ENCODE measurements at places on chromosomes 3 and 15. TPM values are rescaled to one million over a fixed set of nuclear protein-coding genes. Genes with fewer than 3 reads are reported as not detected.

GRCh38 chr3:24999357-24999756 is 428.7 kb upstream of the RARB start:
- no peaks in the 10 kb centered on the region for H3K36me3 ChIP-seq
- no peak overlapping the region for H3K27ac ChIP-seq
- no peak overlapping the region for H3K4me3 ChIP-seq
- H3K4me1 ChIP-seq = no peaks in the 10 kb centered on the region
- H3K27me3 ChIP-seq = no peaks in the 10 kb centered on the region

GRCh38 chr3:196055683-196056270 is 26.1 kb downstream of the TFRC start:
- no peaks in the 10 kb centered on the region for H3K27me3 ChIP-seq
- H3K27ac ChIP-seq = no peak overlapping the region
- DNase-seq = no peak

SYNPR gene
- not detected for total RNA-seq

PLCB2 gene
- 196 TPM for total RNA-seq

FGF7 gene
- total RNA-seq = not detected

GRCh38 chr15:39914977-39915376 is 5.1 kb downstream of the GPR176 start:
- H3K4me1 ChIP-seq = peaks cover 8% of the 10 kb centered on the region
- no peak for DNase-seq
- H3K4me3 ChIP-seq = no peak overlapping the region
- H3K27ac ChIP-seq = no peak overlapping the region
- no peaks in the 10 kb centered on the region for H3K36me3 ChIP-seq

DNA sequence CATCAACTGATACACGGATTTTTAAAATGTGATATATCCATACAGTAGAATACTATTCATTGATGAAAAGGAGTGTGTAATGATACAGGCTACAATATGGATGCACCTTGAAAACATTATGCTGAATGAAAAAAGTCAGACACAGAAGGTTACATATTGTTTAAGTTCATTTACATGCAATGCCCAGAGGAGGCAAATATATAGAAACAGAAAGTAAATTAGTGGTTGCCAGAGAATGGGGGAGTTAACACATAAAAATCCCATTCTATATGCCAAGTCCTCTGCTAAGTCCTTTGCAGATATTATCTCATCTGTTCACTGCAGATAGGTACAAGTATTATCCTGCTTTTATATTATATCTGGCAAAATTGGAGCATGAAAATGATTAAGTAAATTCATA is 22.1 kb upstream of the CDIN1 start:
- peaks cover 9% of the 10 kb centered on the region for H3K27me3 ChIP-seq
- no peak overlapping the region for H3K27ac ChIP-seq
- H3K4me1 ChIP-seq = no peaks in the 10 kb centered on the region

GRCh38 chr3:149655826-149656574 is 1.8 kb downstream of the WWTR1 start:
- no peak for DNase-seq
- peaks cover 56% of the 10 kb centered on the region for H3K27me3 ChIP-seq
- no peak overlapping the region for H3K4me3 ChIP-seq
- H3K4me1 ChIP-seq = peaks cover 15% of the 10 kb centered on the region
- H3K27ac ChIP-seq = no peak overlapping the region

DNA sequence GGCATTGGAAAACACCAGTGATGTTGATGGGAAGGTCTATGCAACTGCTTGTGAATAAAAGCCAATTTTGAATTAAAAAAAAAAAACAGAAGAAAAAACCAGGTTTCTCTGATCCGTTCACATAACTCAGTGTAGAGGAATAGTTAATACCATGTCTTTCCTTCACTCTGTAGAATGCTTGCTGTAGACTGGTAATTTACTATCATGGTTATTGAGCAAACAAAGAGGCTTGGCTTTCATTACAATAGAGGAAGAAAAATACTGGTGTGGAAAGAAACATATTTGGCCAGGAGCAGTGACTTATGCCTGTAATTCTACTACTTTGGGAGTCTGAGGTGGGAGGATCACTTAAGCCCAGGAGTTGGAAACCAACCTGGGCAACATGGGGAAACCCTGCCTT is 41.1 kb downstream of the GATM start:
- H3K4me3 ChIP-seq = no peak overlapping the region
- no peaks in the 10 kb centered on the region for H3K36me3 ChIP-seq
- no peak for DNase-seq
- peaks cover 5% of the 10 kb centered on the region for H3K4me1 ChIP-seq
- H3K27ac ChIP-seq = no peak overlapping the region
- no peaks in the 10 kb centered on the region for H3K27me3 ChIP-seq

- H3K27me3 ChIP-seq = no peaks in the 10 kb centered on the region
- no peak overlapping the region for H3K4me3 ChIP-seq
- DNase-seq = no peak
- no peaks in the 10 kb centered on the region for H3K36me3 ChIP-seq
- no peak overlapping the region for H3K27ac ChIP-seq
These were observed 986.5 kb downstream of the TUSC7 start for GRCh38 chr3:117695871-117696645.

DNA sequence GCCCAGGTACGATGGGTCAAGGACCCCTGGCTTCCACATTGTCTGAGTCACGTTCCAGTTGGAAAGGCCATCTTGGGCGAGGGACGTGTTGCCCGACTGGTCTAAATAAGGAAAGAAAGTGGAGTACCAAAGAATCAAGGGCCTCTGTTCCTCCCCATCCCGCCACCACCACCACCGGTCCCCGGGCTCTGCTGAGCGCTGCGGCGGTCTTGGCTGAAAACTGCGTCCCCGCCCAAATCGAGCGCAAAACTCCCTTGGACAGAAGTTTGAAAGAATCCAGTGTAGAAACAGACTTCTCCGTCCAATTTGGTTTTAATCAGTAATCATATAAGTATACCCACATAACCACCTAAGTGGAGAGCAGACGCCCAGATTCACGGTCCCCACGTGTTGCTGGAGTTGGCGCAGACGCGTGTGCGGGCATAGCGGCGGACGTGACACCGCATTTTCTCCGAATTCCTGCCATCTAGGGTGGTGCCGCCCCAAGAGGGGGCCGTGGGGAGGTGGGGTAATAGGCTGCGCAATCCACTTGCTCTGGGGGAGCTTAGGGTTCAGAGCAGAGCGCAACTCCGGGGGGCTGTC is 243.8 kb upstream of the TOPAZ1 start:
- H3K4me1 ChIP-seq = peaks cover 43% of the 10 kb centered on the region
- H3K36me3 ChIP-seq = peaks cover 9% of the 10 kb centered on the region
- peak overlapping the region; percentile 58 for H3K4me3 ChIP-seq

DNA sequence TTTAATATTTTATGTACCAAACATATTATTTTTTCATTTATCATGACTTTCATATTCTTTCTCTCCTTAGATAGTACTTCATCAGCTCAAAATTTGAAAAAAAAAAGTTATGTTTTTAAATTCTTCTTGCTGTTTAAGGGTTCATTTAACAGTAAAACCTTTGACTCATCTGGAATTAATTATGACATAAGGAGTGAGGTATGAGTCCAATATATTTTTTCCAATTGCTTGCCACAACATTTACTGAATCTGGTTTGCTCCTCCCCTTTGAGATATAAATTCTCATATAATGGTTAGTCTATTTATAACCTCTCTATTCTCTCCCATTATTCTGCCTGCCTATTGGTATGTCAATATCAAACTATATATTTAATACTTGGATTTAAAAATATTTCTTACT is 387.8 kb downstream of the TUSC7 start:
- no peaks in the 10 kb centered on the region for H3K36me3 ChIP-seq
- no peak overlapping the region for H3K4me3 ChIP-seq
- H3K27me3 ChIP-seq = no peaks in the 10 kb centered on the region
- no peaks in the 10 kb centered on the region for H3K4me1 ChIP-seq
- no peak overlapping the region for H3K27ac ChIP-seq

DNA sequence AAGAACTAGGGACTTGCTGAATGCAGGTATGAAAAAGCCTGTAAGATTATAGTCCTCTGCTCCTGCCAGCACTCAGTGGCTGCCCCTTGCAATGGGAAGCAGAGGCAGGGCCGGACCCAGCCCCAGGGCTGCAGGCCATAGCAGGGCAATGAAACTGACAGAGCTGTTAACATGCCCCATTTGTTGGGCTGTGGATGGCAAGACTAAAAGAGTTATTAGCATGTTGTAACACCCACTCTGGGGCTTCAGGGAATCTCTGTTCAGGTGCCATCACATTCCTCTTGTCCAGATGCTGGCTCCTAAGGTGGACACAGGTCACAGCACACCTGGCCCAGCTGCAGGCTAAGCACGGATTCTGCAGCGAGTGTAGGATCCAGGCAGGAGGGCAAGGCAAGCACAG is 7.4 kb upstream of the OR5H2 start:
- H3K27me3 ChIP-seq = peaks cover 7% of the 10 kb centered on the region
- H3K4me1 ChIP-seq = peaks cover 2% of the 10 kb centered on the region
- no peak overlapping the region for H3K4me3 ChIP-seq
- DNase-seq = no peak
- no peak overlapping the region for H3K27ac ChIP-seq

DNA sequence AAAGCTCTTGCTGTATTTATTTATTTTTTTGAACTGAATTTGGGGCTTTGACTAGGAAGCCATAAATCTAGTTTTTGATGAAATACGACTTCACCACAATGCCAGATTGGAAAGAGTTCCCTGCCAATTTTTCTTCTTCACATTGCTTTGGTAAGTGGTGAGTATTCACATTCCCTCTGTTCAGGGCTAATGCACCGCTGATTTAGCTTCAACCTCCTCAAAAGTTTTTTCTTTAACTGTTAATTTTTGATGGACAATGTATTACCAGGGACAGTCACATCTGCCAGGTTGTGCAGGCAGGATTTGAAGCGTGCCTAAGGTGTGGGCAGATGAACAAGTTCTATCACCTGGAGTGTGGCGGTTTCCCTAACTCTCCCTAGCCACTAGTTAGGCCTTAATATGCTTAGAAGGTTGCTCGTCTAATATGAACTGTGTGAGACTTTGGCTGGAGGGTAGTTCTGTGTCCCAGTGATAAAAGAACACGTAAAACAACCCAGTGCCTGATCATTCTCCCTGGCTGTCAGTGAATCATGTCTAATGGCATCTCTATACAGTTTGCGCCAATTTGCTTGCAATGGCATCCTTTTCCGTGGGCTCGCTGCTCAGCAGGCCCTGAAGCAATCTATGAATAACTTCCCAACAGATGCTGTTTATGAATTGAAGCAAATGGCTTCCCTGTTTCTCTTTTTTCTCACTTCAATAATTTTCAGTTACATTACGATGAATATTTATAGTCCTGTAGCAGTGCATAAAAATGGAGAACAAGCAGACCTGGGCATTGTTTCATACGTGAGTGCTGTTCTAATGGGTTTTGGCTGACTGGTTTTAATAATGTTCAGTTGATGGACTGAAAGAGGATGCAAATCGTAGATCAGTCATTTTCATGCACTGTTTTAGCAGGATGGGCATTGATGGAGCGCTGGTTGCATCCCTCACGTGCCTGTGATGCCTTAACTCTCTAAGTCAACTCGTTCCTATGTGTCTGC is 243.2 kb upstream of the SUCLG2 start:
- no peaks in the 10 kb centered on the region for H3K36me3 ChIP-seq
- no peak for DNase-seq
- H3K27me3 ChIP-seq = peaks cover 3% of the 10 kb centered on the region
- no peak overlapping the region for H3K4me3 ChIP-seq
- H3K4me1 ChIP-seq = no peaks in the 10 kb centered on the region

DNA sequence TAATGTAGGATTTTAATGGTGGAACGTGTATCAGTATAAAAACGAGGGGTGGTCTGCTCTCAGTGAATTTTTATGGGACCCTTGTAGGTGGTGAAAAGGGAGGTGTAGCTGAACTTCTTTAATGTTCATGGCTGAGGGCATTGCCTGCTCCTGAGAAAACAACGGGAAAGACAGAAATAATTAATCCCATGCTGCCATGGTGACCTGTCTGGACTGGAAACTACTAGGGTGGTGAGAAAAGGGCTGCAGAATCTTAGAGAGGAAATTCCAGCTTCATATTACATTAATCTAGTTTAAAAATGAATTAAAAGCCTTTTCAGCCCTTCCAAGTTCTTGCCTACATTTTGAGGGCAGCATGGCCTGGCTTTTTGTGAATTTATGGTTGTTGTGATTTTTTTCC is 47.6 kb downstream of the ZBTB38 start:
- H3K27ac ChIP-seq = no peak overlapping the region
- H3K4me1 ChIP-seq = peaks cover 51% of the 10 kb centered on the region
- no peaks in the 10 kb centered on the region for H3K27me3 ChIP-seq

XCR1 gene
- total RNA-seq = not detected

DNA sequence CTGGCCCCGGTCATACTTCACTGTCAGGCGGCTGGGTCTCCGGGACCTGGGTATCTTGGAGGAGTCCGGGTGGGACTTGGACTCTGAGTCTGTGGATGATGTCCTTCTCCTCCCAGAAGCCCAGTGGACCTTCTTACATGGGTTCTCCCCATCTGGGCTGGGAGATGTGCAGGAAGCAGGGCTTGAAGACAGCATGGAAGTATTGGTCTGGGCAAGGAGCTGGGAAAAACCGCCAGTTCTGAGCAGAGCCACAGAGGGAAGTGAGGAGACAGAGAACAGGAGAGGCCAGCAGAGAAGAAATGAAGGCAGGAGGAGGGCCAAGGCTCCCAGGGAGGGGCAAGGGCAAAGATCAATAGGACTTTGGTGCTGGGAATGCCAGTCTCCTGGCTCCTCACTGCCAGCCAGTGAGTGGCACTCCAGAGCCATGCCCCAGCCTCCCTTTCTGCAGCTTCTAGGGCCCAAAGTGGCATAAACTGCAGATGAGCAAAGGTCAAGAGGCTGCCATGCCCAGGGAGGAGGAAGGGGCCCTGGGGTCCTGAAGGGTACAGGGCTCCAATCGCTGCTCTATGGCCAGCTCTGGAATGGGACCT is at the start of gene PPP1R14D:
Gene PPP1R14D, minus strand, starts transcription at position 262 of the 590 bp plus-strand sequence. Its CDS starts 67 bp downstream, at position 195.
- H3K4me3 ChIP-seq = no peak within 1 kb of the TSS
- no peak for DNase-seq
- H3K27ac ChIP-seq = no peak within 1 kb of the TSS
- H3K36me3 ChIP-seq = no peaks in the 10 kb centered on the region
- no peaks in the 10 kb centered on the region for H3K4me1 ChIP-seq

GRCh38 chr3:60610441-60611112 is 640.7 kb downstream of the FHIT start:
- peaks cover 5% of the 10 kb centered on the region for H3K4me1 ChIP-seq
- no peaks in the 10 kb centered on the region for H3K27me3 ChIP-seq
- no peaks in the 10 kb centered on the region for H3K36me3 ChIP-seq

DNA sequence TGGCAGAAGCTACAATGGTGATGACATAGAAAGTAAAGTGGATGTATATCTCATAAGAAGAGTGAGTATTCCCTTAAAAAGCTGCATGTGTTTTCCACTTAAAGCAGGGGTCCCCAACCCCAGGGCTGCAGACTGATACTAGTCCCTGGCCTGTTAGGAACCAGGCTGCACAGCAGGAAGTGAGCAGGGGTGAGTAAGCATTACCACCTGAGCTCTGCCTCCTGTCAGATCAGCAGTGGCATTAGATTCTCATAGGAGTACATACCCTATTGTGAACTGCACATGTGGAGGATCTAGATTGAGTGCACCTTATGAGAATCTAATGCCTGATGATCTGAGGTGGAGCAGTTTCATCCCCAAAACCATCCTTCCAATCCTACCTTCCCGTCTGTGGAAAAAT is 126.1 kb upstream of the CMC1 start:
- no peak for DNase-seq
- H3K27me3 ChIP-seq = no peaks in the 10 kb centered on the region
- no peak overlapping the region for H3K27ac ChIP-seq
- no peaks in the 10 kb centered on the region for H3K36me3 ChIP-seq
- H3K4me1 ChIP-seq = no peaks in the 10 kb centered on the region
- no peak overlapping the region for H3K4me3 ChIP-seq
